Lung (tissue), 17 donors: ENCODE measurements at places on chromosomes 7 and 10. TPM values are rescaled to one million over a fixed set of nuclear protein-coding genes. Genes with fewer than 3 reads are reported as not detected.
A peak's percentile ranks its signal among the peaks of the same experiment; 100 is the strongest.

GRCh38 chr10:443459-443858 lies 246.0 kb downstream of the DIP2C start:
- DNase-seq, result no peak

- DNase-seq, result no peak
Measured at GRCh38 chr10:113226831-113227445, 276.9 kb downstream of the TCF7L2 start.

DNA sequence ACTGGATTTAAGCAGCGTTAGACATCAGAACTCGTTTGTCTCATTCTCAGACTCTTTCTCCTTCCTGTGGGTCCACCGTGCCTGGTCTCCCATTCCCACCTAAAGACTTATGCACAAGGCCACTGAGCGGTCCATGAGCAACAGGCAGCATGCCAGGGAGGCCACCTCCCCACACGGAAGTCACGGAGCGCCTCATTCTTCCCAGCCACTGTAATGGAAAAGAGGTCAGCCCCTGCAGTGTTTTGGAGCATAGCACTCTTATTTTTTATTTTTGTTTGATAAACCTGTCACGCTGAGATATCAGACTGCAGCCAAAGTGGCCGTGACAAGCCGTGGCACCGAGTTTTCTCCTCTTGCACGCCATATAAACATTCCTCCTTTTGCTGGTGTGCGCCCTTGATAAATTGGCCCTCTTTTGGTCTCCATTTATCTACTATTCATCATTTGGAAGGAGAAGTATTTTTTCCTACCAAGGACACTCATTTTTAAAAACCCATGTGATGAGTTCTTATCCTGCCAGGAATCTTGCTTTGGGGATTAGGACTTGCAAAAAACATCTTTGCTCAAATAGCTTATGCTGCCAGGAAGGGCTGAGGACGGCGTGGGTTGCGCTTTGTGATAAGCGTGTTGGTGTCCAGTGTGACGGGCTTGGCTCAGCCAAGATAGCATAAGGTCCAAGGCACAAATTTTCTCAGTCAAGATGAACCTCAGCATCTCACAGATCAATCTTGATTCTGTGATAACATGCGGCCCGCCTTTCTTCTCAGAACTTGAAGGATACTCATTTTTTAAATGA lies 206.0 kb downstream of the CCDC3 start:
- DNase-seq, result peak; percentile 63

DNA sequence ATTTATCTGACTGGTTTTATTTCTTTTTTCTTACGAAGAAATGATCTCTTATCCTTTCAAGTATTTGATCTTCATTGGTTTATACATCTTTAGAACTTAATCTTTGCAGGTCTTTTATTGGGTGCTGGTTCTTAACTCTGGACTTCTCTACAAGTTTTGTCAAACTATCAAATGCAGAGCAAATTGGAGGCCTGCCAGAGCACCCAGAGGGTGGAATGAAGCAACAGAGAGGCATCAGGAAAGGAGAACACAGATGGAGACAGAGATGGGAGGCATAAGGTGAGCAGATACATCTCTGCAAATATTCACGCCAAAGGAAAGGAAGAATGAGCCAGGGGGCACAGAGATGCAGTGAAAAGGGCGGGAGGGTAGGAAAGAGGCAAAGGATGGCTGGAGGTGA lies 130.3 kb downstream of the PKD1L1 start:
- DNase-seq, result no peak

- DNase-seq, result no peak
Measured at GRCh38 chr7:155418941-155419755, 38.8 kb upstream of the EN2 start.

DNA sequence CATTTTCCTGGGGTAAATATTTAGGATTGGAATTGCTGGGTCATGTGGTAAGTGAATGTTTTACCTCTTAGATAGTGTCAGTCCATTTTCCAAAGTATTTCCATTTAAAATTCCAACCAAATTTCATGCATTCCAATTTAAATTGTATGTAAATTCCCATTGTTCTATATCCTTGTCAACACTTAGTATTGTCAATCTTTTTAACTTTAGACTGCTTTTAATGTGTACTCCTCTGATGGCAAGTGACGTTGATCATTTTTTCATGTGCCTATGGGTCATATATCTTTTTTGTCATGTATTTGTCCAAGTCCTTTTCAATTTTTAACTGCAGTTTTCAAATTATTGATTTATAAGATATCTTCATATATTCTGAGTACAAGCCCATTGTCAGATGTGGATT lies 80.8 kb upstream of the FAM20C start:
- DNase-seq, result no peak

GRCh38 chr10:111758593-111758992 lies 425.0 kb downstream of the GPAM start:
- no peak for DNase-seq

DNA sequence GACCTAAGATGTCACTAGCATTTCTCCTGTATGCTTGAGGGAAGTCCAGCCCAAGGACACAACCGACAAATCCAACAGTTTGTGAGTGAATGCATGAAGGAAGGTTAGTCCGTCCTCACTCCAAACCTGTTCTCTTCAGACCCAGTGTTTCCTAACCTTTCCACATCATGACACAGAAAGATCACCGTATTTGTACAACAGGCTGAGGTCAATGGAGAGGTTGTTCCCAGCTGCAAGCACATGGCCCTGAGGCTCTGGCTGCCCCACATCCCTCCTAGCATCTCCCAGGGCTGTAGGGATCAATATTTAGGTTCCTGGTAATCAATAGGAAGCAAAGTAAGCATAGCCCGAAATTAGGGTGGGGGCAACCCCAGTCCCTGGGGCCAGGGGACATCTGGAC lies 227.9 kb downstream of the PLXNA4 start:
- DNase-seq, result no peak

DNA sequence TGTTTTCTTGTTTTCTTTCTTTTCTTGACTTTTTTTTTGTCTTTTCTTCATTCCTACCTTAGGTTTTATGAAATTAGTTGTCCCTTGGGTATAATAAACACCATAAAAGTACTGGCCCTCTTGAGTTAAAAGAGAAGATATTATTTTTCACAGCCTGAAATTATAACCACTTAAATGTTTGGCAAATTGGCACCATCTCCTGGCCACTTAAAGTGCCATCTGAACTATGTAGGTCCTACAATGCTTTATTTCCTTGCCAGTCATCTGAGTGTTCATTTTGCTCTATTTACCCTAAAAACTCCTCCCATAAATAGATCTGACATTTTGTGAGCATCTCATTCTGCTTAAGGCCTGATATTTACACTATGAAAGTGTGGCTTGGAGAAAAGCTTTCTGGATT lies 98.9 kb upstream of the PRKCQ start:
- DNase-seq, result no peak

DNA sequence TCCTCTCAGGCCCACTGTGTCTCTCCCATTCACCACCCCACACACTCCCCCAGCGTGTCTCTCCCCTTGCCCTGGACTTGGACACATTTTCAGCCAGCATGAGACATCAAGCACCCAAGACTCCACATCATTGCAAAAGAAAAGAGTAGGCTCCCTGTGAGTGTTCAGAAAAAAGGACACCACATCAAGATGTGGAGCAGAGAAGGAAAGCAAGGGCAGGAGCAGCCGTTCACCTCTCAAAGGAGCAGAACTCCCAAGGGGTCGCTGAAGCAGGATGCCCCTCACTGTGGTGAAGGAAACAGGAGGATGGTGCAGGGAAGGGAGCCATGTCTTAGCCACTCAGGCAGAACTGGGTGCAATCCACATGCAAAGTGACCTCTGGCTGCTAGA lies 89.9 kb upstream of the MACROH2A2 start:
- no peak for DNase-seq

- DNase-seq, result no peak
Measured at GRCh38 chr10:44347609-44348400, 37.1 kb downstream of the CXCL12 start.

DNA sequence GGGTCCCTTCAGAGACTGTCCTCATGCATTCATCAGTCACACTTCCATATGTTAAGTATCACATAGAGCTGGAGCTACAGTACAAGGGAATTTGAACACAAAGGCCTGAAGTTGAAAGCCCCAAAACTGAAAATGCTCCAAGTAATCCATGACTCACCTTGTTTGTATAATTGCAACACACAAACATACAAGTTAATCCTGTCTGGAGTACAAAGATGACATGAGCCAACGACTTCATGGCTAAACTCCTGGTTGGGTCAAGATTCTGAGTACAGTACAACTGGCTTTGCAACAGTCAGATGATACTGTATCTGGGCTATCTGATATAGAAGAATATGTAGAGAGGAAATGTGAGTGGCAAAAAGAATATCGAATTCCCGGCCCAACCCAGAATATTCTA lies 73.1 kb upstream of the AASS start:
- no peak for DNase-seq

DNA sequence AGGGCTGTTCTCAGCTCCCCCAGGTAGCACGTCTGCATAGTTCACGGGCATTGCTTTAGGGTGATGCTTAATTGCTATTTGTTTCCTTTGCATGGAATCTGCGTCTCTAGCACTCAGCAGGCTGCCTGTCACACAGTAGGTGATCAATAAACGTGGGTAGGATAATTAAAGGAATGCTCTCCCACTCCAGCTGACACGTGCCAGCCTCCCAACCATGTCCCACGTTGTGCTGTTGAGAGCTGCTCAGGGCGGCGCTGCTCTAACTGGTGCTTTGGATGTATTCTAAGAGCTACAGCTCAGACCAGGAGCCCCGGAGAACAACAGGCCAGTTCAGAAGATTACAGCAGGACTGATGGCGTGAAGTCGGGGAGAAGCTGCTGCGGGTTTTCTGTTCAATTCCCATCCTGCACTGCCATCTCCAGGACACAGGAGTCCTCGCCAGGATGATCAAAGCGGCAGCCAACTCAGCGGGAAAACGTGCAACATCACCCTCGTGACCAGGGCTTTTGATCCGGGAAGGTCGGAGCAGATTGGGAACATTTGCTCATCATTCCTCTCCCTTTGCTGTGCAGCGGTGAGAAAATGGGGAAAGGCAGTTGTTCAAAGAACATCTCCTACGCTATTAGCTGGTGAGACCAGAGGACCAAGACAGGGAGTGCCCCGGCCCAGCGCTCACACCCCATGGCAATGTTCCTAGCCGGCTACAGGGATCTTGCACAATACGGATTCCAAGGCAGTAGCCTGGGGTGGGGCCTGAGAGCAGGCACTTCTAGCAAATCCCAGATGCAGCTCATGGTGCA lies 50.5 kb upstream of the FOXK1 start:
- DNase-seq, result peak; percentile 94

- DNase-seq, result no peak
Measured at GRCh38 chr10:84076540-84077195, 62.6 kb upstream of the GHITM start.

- DNase-seq, result no peak
Measured at GRCh38 chr7:153902862-153903261, 149.3 kb upstream of the DPP6 start.

DNA sequence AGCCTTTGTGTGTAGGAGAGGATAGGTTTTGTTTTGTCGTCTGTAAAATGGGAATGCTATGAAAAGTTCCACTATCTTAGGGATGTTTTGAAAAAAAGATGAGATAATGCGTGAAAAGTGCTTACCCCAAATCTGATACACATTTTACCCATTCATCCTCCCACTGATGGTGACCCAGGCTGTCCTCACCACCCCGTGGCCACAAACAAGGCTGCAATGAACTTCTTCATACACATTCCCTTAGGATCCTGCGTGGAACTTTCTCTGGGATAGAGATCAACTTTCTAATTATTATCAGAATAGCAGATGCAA lies 399 bp upstream of the OGDHL start:
- no peak for DNase-seq

- peak; percentile 93 for DNase-seq
Measured at GRCh38 chr10:76991621-76992020, 646.0 kb downstream of the KCNMA1 start.

- no peak for DNase-seq
Measured at GRCh38 chr10:117360994-117361667, 14.1 kb downstream of the PDZD8 start.

GRCh38 chr10:107118866-107119265 lies 45.6 kb downstream of the SORCS1 start:
- no peak for DNase-seq

GRCh38 chr10:63887023-63887589 lies 365.9 kb downstream of the REEP3 start:
- no peak for DNase-seq

GRCh38 chr7:135194494-135195095 lies 16.7 kb downstream of the WDR91 start:
- DNase-seq, result no peak

DNA sequence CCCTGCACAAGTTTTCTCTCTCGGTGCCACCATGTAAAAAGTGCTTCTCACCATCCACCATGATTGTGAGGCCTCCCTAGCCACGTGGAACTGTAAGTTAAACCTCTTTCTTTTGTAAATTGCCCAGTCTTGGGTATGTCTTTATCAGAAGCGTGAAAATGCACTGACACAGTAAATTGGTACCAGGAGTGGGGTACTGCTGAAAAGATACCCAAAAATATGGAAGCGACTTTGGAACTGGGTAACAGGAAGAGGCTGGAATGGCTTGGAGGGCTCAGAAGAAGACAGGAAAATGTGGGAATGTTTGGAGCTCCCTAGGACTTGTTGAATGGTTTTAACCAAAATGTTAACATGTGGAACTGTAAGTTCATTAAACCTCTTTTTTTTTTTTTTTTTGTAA lies 15.6 kb upstream of the SLC13A1 start:
- no peak for DNase-seq

GRCh38 chr7:79217468-79217867 lies 236.0 kb downstream of the MAGI2 start:
- no peak for DNase-seq

- DNase-seq, result no peak
Measured at GRCh38 chr7:107162475-107162874, 6.3 kb upstream of the HBP1 start.

- DNase-seq, result peak; percentile 46
Measured at GRCh38 chr10:30813872-30814481, 184.4 kb upstream of the LYZL2 start.

GRCh38 chr10:58807629-58808022 lies 295.0 kb downstream of the BICC1 start:
- no peak for DNase-seq

- no peak for DNase-seq
Measured at GRCh38 chr10:12027539-12027938, 15.1 kb downstream of the UPF2 start.

- no peak for DNase-seq
Measured at GRCh38 chr7:40784176-40784575, 649.4 kb downstream of the SUGCT start.

GRCh38 chr10:35606430-35606829 lies 1.3 kb downstream of the GJD4 start:
- peak; percentile 92 for DNase-seq

The CYP2C19 gene
- polyA plus RNA-seq, result not detected

The ZCWPW1 gene
- 5.1 TPM for polyA plus RNA-seq

The ATOH7 gene
- polyA plus RNA-seq, result 0.02 TPM

The SAP25 gene
- polyA plus RNA-seq, result 9.9 TPM

The GTF2I gene
- 53.3 TPM for polyA plus RNA-seq

The GSTO2 gene
- 6.6 TPM for polyA plus RNA-seq

The FZD8 gene
- 7.7 TPM for polyA plus RNA-seq

The SEMA3E gene
- 1.3 TPM for polyA plus RNA-seq

The SFTPA1 gene
- polyA plus RNA-seq, result 3,653 TPM

The CPA2 gene
- polyA plus RNA-seq, result 0.21 TPM

The CLDN15 gene
- 5.9 TPM for polyA plus RNA-seq

The OR2A1 gene
- polyA plus RNA-seq, result 0.18 TPM

The KEL gene
- polyA plus RNA-seq, result 0.23 TPM

The FGFBP3 gene
- polyA plus RNA-seq, result 1.6 TPM
